ENCODE measurements at places on chromosomes 12 and 14. TPM values are rescaled to one million over a fixed set of nuclear protein-coding genes. Genes with fewer than 3 reads are reported as not detected.

DNA sequence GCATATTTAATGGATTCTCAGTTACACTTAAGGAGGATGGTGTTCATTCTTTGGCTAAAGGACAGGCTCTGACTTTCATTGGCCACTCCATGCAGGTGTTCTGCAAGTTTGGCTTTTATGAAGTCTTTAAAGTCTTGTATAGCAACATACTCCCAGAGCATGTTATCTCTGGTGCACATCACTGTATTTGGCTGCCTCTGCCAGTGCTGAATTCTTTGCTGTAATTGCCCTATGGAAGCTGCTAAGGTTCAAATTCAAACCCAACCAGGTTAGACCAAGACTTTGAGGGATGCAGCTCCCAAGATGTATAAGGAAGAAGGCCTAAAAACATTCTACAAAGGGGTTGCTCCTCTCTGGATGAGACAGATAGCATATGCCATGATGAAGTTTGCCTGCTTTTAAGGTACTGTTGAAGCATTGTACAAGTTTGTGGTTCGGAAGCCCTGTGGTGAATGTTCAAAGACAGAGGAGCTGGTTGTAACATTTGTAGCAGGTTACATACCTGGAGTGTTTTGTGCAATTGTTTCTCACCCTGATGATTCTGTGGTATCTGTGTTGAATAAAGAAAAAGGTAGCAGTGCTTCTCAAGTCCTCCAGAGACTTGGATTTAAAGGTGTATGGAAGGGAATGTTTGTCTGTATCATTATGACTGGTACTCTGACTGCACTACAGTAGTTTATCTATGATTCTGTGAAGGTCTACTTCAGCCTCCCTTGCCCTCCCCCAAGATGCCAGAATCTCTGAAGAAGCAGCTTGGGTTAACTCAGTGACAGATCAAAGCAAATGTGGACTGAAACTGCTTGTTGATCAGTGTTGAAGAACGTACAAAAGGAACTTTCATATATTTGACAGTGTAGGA is 19.4 kb downstream of the TMEM116 start:
- H3K36me3 ChIP-seq = peaks cover 3% of the 10 kb centered on the region
- DNase-seq = no peak
- H3K27me3 ChIP-seq = no peaks in the 10 kb centered on the region
- H3K27ac ChIP-seq = no peak overlapping the region
- no peak overlapping the region for H3K4me3 ChIP-seq

DNA sequence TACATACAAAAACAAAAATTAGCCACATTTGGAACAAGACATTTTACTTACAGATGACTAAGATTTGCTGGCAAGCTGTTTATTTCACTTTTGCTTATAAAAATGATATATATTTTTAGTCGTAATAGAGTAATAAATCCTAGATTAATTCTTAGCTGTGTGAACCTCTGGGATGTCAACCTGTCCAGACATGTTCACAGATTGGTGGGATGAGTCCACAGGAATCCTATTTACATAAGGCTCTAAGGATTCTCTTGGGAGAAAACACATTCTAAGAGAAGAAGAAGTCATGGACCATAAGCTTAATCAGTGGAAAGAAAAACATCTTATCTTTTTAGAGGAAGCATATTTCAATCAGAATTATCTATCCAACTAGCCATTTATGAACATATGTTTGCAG is 797.4 kb downstream of the C12orf50 start:
- no peaks in the 10 kb centered on the region for H3K4me1 ChIP-seq
- peaks cover 4% of the 10 kb centered on the region for H3K36me3 ChIP-seq
- H3K4me3 ChIP-seq = no peak overlapping the region
- no peak for DNase-seq

GRCh38 chr12:98060411-98060810 is 455.0 kb upstream of the TMPO start:
- no peak for DNase-seq
- H3K27ac ChIP-seq = no peak overlapping the region
- no peaks in the 10 kb centered on the region for H3K36me3 ChIP-seq
- no peaks in the 10 kb centered on the region for H3K27me3 ChIP-seq
- H3K4me1 ChIP-seq = peaks cover 5% of the 10 kb centered on the region

DNA sequence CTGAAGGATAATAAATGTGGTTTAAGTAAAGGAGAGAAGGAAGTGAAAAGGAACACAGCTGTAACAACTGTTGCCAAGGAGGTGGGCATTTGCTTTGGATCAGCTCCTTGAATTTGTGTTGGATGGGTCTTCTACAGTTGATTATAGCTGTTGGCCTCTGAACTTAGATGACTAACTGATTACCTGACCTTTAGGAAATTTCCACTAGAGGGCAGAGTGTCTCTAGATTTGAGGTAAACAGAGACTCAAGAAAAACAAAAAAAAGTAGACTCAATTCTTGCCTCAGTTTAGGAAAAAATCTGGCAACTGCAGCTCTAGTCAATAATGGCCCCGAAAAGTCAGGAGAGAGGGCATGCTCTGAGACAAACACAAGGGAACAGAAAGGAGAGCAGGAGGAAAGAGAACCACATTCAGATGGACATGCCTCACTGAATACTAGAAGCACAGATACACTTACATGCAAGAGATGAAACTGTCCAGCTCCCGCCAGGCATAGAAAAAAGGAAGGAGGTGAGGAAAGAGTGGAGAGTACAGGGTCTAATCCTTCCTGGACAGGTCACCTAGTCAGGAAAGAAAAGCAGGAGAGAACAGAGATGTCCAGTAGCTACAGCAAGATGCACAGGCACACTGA is 20.6 kb downstream of the COX14 start:
- no peak overlapping the region for H3K4me3 ChIP-seq
- no peak overlapping the region for H3K27ac ChIP-seq
- peaks cover 68% of the 10 kb centered on the region for H3K36me3 ChIP-seq
- H3K4me1 ChIP-seq = peaks cover 10% of the 10 kb centered on the region

DNA sequence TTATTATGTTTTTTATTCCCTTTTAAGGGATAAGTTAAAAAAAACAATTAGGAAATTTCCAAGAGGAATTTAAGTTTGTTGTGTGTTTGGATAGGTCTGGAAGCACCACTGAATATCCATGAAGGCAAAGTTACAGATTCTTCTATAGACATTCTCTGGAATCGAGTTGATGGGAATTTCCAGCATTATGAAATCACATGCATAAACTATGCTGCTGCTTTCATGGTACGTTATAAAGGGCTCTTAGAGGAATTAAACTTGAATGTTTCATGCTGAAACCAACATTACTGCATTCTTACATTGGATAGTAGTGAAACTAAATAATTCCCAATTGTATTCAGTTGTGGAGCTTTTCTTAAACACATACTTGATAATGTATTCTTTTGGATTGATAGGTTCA is 21.5 kb upstream of the PTPRQ start:
- DNase-seq = no peak
- H3K4me3 ChIP-seq = no peak overlapping the region
- no peaks in the 10 kb centered on the region for H3K4me1 ChIP-seq

The TAS2R30 gene
- polyA plus RNA-seq = 0.08 TPM

GRCh38 chr12:45725631-45726602 is 3.6 kb upstream of the ARID2 start:
- peak overlapping the region; percentile 94 for H3K27ac ChIP-seq
- no peaks in the 10 kb centered on the region for H3K27me3 ChIP-seq
- H3K4me1 ChIP-seq = peaks cover 10% of the 10 kb centered on the region
- H3K4me3 ChIP-seq = peak overlapping the region; percentile 93

DNA sequence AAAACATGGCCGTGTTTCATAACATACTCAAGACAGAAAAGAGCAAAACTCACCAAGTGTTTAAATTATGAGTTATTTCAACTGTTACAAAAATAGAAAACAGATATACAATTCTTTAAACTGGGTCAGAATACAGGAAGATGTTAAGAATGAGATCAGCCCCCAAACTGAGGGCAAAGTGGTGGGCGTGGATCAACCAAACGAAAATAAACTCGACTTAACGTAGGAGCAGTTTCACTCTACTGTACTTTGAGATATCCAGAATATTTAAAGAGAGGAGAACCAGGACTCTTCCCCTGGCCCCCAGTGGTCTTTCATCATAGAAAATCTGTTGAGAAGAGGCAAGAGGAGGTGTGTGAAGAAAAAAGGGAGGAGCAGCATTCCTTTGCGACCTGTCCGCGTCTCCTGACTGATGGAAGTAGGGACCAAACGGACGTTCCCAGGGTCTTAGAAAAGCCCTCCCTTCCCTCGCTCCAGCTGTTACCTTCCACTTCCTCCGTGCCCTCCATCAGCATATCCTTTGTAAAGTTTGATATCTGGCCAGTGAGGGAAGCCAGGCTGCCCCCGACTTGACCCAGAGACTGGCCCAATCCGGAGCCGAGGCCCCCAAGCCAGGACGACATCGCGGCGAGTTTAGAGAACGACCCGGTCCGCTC is 668 bp downstream of the TRIP11 start:
- DNase-seq = peak; percentile 65
- peaks cover 12% of the 10 kb centered on the region for H3K4me1 ChIP-seq
- H3K4me3 ChIP-seq = peak overlapping the region; percentile 83
- peaks cover 13% of the 10 kb centered on the region for H3K36me3 ChIP-seq

The EXOC3L4 gene
- polyA plus RNA-seq = 0.21 TPM

GRCh38 chr14:58130116-58130782 is 21.8 kb downstream of the ARMH4 start:
- no peaks in the 10 kb centered on the region for H3K36me3 ChIP-seq
- H3K27me3 ChIP-seq = no peaks in the 10 kb centered on the region
- no peak overlapping the region for H3K4me3 ChIP-seq
- no peak for DNase-seq
- H3K27ac ChIP-seq = no peak overlapping the region

DNA sequence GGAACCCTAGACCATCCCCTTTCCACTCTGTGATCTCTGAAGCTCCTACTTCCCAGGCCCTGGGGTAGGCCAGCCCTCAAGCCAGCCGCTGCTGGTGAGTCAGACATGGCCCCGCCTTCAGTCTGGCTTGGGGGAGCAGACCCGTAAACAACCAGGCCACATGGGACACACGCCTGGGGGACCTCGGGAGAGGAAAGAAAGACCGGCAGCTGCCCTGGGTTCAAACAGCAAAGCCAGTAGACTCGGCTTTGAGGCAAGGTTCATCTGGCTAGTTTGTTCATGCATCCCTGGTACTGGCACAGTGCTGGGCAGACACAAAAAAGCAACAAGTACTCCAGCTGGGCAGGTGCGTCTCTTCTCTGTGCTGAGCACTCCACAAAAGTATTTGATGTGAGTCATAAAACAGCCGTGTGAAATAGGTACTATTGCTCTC is 101.9 kb downstream of the SETD3 start:
- H3K4me3 ChIP-seq = no peak overlapping the region
- no peaks in the 10 kb centered on the region for H3K4me1 ChIP-seq
- no peak overlapping the region for H3K27ac ChIP-seq
- no peak for DNase-seq

DNA sequence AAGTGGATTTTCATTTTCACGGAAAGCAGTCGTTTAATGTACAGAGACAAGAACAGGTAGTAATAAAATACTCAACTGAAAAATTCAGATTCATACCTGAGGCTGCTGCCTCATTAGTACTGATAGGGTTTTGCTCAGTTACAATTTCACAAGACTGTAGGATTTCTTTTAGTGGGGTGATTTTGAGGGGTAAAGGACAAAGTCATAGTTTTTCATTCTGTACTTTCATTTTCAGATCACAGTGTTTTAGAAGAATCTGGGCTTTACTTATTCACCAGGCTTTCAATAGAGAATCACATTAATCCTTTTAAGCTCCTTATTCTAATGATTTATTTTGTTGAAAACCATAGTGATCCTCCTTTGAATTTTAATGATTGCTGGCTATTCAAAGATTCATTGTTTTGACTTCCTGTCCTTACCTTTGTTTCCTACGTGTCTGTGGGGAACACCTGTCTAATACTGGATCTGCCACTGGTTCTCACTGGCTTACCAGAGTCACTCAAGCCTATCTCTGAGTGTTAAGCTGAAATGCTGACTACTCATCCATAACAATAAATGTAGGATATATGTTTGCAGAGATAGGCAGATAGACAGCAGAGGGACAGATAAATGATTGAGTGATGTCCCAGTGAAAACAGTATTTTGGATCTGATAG is 243.8 kb upstream of the NPAS3 start:
- H3K4me3 ChIP-seq = no peak overlapping the region
- H3K36me3 ChIP-seq = peaks cover 2% of the 10 kb centered on the region
- no peaks in the 10 kb centered on the region for H3K27me3 ChIP-seq
- no peak for DNase-seq

The TTC9 gene
- 0.29 TPM for polyA plus RNA-seq

DNA sequence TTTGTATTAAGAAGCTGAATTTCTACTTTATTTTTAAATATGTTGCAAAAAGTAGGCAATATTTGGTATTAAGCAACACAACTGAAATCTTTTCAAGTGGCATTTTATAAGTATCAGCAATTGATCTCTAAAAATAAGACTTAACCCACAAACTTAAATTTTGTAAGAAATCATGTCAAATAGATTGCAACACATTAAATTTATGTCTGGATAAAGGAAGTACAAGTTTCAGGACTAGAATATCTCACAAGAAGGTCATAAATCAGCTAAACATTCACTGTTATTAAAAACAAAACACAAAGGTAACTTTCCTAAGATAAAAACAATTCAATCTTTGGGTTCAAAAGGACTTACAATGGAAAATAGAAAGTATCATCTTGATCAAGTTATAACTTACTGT is 32.8 kb downstream of the CPNE8 start:
- H3K36me3 ChIP-seq = no peaks in the 10 kb centered on the region
- no peak overlapping the region for H3K27ac ChIP-seq
- no peak overlapping the region for H3K4me3 ChIP-seq
- no peak for DNase-seq

DNA sequence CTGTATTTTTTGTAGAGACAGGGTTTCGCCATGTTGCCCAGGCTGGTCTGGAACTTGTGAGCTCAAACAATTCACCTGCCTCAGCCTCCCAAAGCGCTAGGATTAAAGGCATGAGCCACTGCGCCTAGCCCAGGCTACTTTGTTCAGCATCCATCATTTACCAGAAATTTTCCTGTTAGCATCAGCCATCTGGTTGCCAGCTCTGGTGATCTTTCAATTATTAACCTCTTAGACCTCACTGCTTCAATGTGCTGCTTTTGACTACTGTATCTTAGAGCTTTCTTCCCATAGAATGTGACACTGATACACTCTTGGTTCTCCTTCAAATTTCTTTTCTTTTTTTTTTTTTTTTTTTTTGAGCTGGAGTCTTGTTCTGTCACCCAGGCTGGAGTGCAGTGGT is 5.4 kb upstream of the AMHR2 start:
- H3K4me3 ChIP-seq = no peak overlapping the region
- no peak for DNase-seq
- H3K36me3 ChIP-seq = no peaks in the 10 kb centered on the region
- no peaks in the 10 kb centered on the region for H3K27me3 ChIP-seq
- no peak overlapping the region for H3K27ac ChIP-seq

The C14orf39 gene
- polyA plus RNA-seq = 0.13 TPM

GRCh38 chr12:113929312-113929989 is 36.7 kb downstream of the RBM19 start:
- peaks cover 4% of the 10 kb centered on the region for H3K36me3 ChIP-seq
- H3K4me1 ChIP-seq = no peaks in the 10 kb centered on the region
- no peak overlapping the region for H3K4me3 ChIP-seq
- no peaks in the 10 kb centered on the region for H3K27me3 ChIP-seq

DNA sequence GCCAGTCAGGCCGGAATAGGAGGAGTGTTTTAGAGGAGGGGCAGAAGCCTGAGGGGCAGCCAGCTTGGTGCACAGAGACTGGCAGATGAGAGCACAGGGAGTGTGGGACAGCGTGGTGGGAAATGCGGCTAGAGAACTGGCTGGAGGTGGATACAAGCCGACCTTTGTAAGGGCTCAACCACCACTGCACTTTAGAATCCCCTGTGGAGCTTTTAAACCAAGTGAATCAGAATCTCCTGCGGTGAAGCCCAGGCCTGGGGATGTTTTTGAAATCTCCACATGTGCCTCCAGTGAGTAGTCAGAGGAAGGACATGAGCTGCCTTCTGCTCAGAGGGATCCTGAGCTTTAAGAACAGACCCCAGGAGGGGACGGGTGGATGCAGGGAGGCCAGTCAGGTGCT is 10.9 kb upstream of the PCED1B start:
- no peak for DNase-seq
- H3K4me3 ChIP-seq = no peak overlapping the region
